AML-193 (cell line): ENCODE measurements at places on chromosomes 6 and 20.

DNA sequence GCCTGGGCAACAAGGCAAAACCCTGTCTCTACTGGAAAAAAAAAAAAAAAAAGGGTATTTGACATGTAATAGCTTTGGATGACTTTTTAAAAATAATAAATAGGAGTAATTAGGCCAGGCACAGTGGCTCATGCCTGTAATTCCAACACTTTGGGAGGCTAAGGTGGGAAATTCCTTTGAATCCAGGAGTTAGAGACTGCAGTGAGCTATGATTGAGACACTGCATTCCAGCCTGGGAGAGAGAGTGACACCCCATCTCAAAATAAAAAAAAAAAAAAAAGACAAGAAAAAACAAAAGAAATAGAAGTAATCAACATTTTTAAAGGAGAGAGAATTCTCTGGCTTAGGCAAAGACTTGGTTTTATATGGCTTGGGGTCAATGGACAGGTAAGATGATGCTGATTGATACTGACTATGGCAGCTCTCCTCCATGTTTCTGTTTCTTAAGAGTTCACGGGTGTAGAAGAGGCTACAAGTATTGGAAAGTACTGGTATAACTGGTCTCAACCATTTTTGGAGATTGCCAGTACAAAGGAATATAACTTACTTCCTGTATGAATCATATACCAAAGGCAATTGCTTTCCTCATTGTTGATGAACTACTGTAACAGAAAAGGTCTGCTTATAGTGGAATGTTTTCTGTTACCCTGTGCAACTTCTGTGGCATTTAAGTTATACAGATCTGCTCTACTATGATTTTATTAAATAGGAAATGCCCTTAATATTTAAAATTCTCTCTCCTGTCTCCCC, 10.1 kb downstream of the MAP3K5 start:
- DNase-seq = peak; percentile 81

GRCh38 chr6:107542192-107542668, 52.3 kb downstream of the SOBP start:
- no peak for DNase-seq

DNA sequence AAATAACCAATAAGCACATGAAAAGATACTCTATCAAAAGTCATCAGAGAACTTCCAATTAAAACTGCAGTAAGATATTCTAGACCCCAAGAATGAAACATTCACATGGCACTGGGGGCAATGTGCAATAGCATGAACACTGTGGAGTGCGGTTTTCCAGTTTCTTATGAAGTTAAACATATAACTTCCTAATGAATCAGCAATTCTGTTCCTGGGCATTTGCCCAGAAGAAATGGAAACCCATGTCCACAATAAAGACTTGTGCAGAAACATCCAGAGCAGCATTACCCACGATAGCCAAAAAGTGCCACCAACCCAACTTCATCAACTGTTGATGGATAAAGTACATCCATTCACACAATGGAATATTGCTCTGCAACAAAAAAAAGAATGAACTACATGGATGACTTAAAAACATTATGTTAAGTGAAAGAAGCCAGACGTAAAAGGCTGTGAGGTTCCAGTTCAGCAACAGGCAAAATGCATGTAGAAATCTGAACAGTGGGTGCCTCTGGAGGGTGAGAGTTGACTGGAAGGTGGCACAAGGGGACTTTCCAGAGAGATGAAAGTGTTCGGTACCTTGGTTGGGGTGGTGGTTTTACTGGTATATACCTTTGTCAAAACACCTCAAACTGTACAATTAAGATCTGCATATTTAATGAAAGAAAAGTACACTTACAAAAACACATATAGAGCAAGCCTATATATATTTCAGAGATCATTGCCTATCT, 207.2 kb upstream of the ECI2 start:
- DNase-seq = no peak

DNA sequence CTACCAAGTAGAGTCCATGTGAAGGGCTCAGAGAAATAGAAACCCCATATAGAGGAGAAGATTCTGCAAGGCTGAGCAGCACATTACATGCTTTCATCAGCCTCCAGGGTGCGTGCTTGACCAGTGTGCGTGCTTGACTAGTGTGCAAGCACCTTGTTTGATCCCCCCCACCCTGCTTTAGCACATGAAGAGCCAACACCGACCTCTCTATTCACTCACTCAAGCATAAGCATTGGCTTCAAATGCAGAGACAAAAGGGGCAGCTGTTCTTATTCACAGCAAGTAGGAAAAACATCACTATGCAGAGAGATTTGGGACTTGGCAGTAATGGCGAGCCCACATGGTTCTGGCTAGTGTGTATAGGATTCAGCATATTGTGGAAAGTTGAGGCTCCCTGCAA, 278.7 kb upstream of the RNF217 start:
- DNase-seq = no peak

- peak; percentile 39 for DNase-seq
Observed at GRCh38 chr6:90493332-90493731, 93.5 kb downstream of the MAP3K7 start.

GRCh38 chr6:167949121-167949684, 48.3 kb upstream of the KIF25 start:
- DNase-seq = no peak

- DNase-seq = no peak
Observed at GRCh38 chr20:58790454-58790853, 60.2 kb downstream of the GNAS-AS1 start.

- no peak for DNase-seq
Observed at GRCh38 chr20:62208795-62209755, 11.0 kb downstream of the HRH3 start.

- DNase-seq = peak; percentile 61
Observed at GRCh38 chr6:170048615-170049256, 242.1 kb downstream of the DLL1 start.

GRCh38 chr6:19691465-19692167, 145.6 kb upstream of the ID4 start:
- no peak for DNase-seq

DNA sequence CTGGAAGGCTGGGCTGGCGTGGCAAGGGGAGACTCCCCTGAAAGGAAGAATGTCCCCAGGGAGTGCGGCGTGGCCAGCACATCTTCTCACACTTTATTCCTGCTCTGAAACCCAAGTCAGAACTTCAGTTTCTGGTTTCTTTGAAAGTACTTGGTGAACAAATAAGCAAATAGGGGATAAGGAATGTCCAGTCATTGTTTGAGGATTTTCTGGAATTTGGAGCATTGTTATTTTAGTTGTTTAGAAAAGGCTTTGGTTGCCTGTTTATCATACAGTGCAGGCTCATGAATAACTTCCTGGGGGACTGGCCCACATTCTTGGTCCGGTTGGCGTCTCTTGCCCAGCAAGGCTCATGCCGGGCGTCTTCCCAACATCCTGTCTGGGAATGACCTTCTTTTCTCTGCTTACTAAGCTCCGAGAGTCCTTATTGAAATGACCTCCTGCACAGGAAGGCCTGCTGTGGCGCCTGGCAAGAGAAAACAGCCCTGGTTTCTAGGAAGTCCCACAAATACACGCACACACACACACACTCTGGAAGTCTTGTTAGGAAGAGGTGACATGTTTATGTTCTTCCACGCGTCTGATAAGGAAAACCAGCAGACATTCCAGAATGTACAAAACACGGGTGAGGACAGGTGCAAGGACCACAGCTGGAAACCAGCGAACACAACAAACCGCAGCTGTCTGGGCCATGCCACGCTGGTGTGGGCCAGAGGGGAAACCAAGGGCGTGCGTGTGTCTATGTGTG, 71.9 kb downstream of the TMEM170B start:
- DNase-seq = no peak

- DNase-seq = peak; percentile 47
Observed at GRCh38 chr6:109299776-109300564, 82.3 kb downstream of the CD164 start.

- DNase-seq = no peak
Observed at GRCh38 chr6:84072442-84072997, 38.9 kb downstream of the MRAP2 start.

DNA sequence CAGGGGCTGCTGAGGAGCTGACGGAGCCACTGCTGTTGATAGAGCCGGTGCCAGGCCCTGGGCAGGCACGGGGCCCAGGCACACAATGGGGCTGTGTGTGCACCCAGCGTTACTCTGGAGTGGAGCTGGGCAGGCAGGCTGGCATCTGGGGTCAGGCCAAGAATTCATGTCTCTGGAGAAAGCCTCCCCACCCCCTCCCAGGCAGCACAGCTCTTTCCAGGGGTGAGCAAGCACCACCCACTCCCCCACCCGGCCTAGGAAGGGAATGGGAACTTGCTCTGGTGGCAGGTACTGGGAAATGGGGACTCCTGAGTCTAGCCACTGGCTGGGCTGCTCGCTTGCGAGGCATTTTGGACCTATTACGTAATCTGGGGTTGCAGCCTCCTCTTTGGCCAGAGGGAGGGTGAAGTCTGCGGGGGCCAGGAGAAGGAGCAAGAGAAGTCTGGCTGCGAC, 22.7 kb downstream of the TFEB start:
- DNase-seq = peak; percentile 72

DNA sequence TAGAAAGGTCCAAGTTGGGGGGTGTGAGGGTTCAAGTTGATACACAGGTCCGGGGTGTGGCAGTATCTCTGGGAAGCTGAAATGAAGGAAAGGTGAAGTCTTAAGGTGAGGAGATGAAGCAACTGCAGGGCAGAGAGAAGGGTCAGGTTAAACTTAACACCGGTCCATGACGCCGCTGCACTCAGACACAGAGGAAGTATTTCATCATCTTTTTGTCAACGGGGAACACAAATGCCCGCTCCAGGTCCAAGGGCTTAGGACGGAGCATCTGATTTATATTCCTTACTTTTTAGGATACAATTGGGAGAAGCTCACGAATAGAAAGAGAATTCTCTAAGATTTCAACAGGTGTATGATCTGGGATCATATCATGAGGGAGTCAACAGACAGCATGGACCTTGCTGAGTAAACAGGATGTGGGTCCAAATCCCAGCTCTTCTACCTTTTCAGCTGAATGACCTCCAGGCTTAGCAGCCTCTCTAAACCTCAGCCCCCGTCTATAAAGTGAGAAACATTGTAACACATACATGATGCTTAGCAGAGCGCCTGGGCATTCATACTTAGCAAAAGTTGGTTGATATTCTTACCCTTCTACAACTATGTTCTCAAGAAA, 197.5 kb downstream of the ATXN1 start:
- DNase-seq = no peak

GRCh38 chr6:2194643-2195042, 50.8 kb downstream of the GMDS start:
- DNase-seq = no peak

- no peak for DNase-seq
Observed at GRCh38 chr20:10523443-10523842, 88.3 kb downstream of the SLX4IP start.

GRCh38 chr6:15513801-15514711, 148.8 kb downstream of the DTNBP1 start:
- DNase-seq = no peak
